ENCODE measurements at places on chromosomes 3 and 15. TPM values are rescaled to one million over a fixed set of nuclear protein-coding genes. Genes with fewer than 3 reads are reported as not detected.

DNA sequence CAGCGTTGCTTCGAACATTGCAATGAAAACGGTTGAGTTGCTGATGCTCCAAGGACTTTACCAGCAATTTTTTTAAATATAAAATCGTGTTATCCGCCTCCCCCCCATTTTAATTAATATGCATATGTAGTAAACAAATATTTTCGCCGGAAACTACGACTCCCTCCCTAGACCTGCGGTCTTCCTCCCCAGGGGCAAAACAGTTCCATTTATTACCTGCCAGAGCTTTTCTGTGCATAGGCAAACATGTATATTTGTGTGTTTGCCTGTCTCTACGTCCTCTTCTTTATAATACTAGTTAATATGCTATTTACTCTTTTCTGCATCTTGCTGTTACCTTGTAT is 593 bp upstream of the RSL24D1 start:
- no peak for DNase-seq

DNA sequence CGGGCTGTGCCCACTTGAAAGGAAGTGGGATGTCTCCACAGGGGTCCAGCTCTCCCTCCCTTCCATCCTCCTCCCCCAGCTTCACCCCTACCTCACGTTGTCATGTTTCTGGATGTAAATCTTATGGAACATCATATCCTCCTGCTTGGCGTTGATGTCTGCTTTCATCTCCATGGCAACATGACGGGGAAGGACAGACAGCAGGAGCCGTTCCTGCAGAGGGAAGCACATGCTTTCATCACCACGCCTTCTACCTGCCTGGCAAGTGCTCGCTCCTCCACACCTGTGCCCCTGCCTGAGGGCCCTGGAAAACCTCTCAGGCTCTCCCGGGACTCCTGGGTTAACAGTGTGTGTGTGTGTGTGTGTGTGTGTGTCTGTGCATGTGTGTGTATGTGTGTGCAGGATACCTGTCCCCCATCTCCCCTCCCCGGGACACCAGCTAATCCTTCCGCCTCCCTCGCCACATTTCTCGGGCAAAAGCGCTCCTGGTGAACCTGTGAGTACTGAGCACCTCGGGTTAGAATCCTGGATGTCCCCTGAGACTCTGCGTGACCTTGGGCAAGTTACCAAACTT is 101.1 kb downstream of the ADCY5 start:
- DNase-seq, result peak; percentile 25

- peak; percentile 82 for DNase-seq
Observed at GRCh38 chr15:90915808-90916440, 12.8 kb downstream of the MAN2A2 start.

DNA sequence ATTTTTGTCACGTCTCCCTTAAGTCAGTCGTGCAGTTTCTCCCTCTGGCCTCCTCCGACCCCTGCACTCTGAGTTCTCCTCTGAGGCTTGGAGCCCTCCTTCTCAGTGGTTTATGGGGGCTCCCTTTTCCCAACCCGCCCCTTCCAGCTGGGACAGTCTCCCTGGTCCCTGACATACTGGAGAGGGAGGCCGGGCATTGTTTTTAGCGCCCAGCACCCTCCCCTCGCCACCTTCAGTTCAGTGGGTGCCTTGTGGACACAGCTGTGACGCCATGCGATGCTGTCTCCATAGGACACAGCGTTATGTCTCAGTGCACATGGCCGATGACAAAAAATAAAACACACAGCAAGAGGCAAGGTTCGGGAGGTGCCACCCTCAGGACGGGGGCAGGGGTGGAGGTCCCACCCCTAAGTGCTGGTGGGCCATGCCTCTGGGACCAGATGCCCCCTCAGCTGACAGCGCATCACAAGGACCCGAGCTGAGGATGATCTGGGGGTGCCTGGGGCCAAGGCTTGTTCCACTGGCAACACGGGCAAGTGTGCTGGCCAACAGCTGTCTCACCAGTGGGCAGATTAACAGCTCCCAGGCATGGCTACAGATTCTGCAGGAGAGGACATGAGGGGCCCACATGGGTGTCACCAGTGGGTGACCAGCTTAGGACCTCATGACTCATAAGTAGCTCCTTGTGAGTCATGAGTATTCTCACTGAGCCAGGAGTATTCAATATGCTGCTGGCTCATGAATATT is 81.6 kb downstream of the PLXNA1 start:
- DNase-seq, result no peak

GRCh38 chr3:187777331-187777941 is 32.2 kb upstream of the BCL6 start:
- no peak for DNase-seq

DNA sequence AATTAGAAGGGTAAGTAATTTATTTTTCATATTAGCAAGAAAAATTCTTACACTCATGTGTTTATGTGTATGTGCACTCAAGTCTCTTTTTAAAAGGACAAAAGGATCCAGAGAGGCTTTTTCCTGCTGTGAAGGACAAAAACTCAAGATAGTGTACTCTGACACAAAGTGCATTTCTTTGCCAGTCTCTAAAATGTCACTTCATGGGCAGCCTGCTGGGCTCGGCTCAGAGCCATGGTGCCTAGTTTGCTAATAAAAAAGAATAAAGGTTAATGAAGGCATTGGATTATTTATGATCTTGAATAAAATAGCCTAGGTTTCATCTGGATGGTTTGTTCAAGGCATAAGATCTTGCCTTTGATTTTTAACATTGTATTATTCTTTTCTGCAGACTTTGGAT is 989.0 kb downstream of the TBL1XR1 start:
- DNase-seq, result no peak

- DNase-seq, result no peak
Observed at GRCh38 chr3:155772801-155773200, 27.9 kb upstream of the PLCH1 start.

DNA sequence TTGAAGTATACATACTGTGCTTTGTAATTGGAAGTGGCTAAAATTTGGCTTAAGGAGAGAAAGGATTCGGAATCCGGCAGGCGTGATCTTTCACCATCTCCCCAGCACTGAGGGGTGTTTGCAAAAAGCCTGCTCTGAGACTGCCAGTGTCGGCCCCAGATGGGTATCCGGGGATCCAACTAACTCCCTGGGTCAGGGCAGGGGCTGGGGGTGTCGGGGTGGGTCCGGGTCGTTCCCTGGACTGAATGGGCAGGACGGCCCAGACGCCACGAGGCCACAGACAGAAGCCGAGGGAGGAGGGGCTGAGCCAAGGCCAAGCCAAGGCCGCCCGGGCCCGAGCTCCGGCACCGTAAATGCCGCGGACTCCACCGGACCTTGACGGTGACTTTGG is 349 bp downstream of the PPIB start:
- DNase-seq, result no peak

GRCh38 chr3:188631291-188632010 is 477.5 kb downstream of the LPP start:
- DNase-seq, result no peak

DNA sequence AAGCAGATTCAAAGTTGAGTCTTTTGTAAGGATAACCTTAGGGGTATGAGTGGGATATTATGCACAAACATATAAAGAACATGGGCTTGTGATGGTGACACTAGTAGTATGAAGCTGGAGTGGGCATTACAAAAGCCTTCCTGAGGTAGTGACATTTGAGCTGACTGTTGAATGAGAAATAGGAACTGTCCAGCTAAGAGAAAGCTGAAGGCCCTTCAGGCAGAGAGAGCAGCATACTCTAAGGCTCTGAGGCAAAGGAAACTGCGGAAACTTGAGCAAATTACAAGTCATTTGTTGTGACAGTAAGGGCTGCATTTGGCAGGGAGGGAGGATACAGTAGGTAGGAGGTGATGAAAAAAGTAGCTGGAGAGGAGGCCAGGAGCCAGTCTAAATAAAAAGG is 190.7 kb upstream of the CD96 start:
- no peak for DNase-seq

DNA sequence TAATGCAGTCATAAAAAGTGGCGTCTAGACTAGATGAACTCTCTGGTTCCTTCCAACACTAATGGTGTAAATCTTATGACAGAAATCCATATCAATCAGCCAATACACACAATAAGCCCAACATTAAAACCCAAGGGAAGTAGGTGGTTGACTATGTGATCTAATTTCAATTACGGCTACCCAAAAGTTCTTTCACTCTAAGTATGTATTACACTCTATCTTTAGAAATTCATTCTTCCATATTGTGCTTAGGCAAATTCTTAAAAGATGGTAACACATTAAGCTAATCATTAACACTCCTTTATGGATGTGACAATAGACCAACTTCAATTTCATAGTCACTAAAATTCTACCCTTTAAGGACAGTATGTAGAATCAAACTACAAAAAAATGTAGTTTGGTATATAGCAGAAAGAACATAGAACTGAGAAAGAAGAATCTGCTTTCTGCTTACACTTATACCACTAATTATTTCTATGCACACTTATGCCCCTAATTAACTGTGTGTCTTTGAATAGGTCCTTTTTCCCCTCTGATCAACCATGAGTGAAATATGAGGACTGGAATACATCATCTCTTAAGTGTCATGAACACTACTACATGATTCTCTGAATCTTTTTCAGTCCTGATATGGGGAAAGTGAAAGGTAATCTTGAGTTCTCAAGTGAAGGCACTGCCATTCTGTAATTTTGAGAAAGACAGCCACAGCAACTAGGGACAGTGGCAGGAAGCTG is 557.6 kb downstream of the IGSF11 start:
- no peak for DNase-seq

Gene ATP13A5
- total RNA-seq, result not detected

Gene ATP13A4
- total RNA-seq, result 0.64 TPM

Gene KBTBD13
- 10.6 TPM for total RNA-seq

Gene CPNE4
- 34.5 TPM for total RNA-seq

Gene SEMA3F
- total RNA-seq, result 11.4 TPM

Gene HACD3
- 10.9 TPM for total RNA-seq

Gene FOXB1
- total RNA-seq, result not detected

Gene KLHL25
- 3.8 TPM for total RNA-seq

Gene COL8A1
- 12.0 TPM for total RNA-seq

Gene MUC20
- 3.6 TPM for total RNA-seq

Gene C15orf62
- total RNA-seq, result not detected

Gene ADCY5
- 273 TPM for total RNA-seq
